ENCODE measurements at places on chromosomes 3 and 15.

DNA sequence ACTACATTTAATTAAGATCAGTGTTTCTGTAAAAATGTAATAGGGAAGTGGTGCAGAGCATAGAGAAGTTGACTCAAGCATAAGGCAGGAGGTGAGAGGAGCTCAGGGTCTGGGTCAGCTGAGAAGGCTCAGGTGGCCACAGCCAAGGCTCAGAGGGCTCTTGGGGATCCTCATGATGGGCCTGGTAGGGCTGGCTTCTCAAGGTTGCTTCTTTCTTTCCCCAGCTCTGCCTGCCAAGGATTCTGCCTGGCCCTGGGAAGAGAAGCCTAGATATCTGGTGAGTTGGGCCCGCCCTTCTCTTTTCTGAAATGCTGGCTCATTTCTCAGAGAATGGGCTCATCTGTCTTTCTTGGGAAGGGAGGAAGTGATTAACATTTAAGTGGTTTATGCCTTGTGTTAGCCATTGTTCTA, 6.5 kb downstream of the ZNF589 start:
- no peak for DNase-seq

- no peak for DNase-seq
These were observed 3.1 kb downstream of the CCDC33 start for GRCh38 chr15:74239051-74239705.

GRCh38 chr3:29249829-29250345, 31.0 kb upstream of the RBMS3 start:
- DNase-seq: no peak

GRCh38 chr3:179289295-179289694, 33.5 kb upstream of the ZNF639 start:
- DNase-seq: no peak

DNA sequence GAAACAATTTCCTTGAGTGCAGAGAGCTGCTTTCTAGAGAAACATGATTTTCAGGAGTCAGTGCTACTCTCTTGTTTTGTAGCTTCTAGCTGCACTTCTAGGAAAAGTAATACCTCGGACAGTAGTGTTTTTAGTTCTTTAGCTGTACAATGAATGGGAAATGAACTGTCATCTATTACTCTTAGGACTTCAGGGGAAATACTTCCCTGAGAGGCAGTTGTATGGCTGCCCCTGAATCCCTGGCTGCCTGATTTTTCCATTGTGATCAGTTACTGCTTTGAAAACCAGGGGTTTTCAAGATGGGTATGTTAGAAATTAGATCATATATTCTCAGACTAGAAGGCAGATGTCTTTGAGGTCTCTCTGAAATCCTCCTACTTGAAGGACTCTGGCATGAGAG, 200.3 kb upstream of the SEMA6D start:
- no peak for DNase-seq

DNA sequence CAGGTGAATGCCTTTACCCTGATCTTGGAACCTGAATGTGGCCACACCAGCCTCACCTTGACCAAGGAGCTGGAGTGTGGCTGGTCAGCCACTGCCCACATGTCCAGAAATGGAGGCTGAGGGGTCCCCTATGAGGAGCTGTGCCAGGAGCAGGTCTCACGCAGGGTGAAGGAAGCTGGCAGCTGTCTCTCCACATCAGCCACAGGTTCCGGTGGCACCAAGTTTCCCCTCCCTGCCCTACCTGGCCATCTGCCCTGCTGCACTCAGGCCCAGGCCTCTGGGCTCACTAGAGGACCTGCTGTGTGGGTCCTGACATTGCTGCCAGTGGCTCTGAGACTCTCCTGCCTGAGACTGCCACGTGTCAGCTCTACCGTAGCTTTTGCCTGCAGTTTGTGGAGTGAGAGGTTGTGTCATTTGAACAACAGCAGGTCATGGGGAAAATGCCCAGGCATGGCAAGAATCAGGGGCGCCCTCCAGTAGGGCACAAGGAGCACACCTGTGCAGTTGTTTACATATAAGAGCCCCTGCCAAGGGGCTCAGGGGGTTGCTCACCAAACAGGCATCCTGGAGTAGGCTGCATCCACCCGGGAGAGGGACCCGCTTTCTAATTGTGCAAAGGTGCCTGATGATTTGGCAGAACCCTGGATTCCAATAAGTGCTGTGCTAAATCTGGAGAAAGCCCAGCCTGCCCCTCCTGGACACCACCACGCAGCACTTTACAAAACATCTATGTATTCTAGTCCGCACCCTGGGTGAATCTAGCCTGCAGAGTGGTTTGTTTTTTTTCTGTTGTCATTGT, 258.5 kb upstream of the TLE3 start:
- DNase-seq: no peak

DNA sequence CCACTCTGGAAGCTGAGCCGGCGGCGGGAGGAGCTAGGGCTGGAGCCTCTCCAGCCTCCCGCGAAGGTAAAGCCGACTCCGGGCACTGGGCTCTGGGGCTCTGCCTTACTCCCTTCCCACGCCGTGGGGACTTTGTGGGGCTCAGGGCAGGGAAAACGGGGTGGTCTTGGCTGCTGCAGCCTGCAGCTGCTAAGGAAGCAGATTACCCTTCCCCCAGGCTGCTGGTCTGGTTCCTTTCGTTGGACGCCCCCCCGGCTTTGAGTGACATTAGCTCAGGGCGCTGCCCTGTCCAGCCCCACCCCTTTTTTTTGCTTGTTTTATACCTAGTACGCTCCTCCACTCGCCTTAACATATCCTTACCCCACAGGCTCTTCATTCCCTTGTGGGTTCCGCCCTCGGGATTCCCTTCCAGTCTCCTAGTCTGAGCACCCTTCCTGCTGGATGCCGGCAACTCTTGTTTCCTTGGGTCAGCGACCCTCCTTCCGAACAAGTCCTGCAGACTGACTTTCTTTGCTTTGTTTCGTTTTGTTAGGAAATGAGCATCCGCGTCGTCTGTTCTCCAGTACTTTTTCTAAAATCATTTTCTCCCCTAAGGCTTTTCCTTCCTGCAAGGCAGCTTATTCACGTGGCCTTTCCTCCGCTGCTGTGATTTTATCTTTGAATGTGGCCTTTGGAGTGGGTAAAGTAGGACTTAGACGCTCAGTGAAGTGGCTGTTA, 551 bp downstream of the DNAJC13 start:
- no peak for DNase-seq

DNA sequence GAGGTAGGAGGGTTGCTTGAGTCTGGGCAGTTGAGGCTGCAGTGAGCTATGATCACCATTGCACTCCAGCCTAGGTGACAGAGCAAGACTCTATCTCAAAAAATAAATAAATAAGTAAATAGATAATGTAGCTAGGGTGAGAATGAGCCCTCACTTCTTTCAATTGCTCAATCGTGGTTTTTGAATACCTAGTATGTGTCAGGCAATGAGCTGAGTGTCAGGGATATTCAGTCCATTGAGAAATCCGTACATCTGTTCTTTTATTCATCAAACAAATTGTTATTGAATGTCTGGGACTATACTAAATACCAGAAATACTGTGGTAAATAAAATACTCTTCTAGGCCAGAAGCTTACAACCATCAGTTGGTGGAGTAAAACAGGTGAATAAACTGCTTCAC, 6.2 kb upstream of the ZNF148 start:
- DNase-seq: no peak

GRCh38 chr3:37135561-37135960, 38.8 kb downstream of the LRRFIP2 start:
- no peak for DNase-seq

DNA sequence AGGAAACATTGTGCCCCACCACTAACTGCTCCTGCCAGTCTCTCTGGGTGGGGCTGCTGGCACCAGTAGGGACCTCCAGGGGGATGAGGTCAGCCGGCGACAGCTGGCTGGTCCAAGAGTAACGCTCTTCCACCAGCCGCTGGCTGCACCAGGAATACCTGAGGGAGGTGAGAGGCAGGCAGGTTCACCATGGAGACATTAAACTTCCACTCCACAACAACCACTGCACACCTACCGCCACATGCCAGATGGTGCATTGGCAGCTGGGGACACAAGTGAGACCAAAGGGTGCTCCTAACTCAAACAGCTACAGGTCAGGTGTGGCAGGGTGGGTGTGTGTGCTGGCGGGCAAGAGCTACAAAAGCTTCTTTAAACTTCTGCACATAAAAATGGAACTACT, 4.5 kb downstream of the POLG start:
- DNase-seq: no peak

GRCh38 chr15:71508081-71508682, 302.2 kb upstream of the NR2E3 start:
- no peak for DNase-seq

DNA sequence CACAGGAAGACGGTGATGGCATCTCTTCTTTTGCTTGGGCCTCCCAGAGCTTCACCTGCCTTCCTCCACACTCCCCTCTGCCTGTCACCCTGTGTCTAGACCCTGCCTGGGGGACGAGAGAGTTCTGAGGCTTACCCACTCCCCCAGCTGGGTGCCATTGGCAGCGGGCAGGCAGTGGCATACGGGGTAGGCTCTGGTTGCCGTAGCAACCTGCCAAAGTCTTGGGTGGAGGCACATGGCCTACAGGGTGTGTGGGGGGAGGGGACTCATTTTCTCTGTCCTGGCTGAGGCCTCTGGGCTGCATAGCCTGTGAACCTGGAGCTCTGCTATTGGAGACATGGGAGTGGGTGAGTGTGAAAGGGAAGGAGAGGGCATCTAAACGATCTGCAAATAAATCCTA, 4.4 kb downstream of the INSYN1 start:
- DNase-seq: no peak

DNA sequence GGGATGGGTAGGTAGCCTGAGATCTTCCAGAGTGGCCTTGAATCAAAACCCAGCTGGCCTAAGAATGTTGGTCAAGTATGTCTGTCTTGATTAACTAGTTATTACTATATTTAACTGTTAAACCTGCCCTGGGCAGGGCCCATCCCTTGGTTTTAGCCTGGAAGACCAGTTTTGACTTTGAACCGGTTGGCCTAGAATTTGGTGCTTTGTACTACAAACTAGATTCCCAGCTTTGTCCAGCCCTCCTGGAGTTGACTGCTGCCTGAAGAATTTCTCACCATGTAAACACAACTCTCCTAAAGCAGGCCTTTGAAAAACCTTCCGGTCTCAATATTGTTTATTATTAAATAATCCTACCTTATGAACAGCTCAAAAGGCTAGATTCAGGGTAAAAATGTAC, 16.0 kb downstream of the C15orf62 start:
- DNase-seq: no peak

- no peak for DNase-seq
These were observed 467.0 kb upstream of the RASGRP1 start for GRCh38 chr15:39031596-39031995.

DNA sequence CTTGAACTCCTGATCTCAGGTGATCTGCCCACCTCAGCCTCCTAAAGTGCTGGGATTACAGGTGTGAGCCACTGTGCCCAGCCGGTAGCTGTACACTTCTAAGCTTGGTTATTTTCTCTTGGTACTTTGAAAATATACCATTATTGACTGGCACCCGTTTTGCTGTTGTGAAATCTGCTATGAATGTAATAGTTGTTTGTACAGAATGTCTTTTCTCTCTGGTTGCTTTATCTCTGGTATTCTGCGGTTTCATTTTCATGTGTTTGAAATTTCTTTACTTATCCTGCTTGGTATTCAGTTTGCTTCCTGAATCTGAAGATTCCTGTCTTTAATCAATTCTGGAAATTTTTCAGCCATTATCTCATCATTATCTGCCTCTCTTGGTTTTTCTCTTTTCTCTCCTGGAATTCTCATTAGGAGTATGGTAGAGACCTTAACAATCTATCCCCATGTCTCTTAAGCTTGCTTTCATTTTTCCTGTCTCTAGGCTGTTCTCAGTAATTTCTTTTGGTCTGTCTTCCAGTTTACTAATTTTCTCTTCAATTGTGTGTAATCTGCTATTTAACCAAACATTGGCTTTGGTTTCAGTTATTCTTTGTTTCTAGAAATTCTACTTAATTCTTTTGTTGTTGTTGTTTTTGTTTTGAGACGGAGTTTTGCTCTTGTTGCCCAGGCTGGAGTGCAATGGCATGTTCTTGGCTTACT, 2.8 kb upstream of the PAK2 start:
- no peak for DNase-seq

GRCh38 chr15:69116391-69116790, 44.0 kb upstream of the GLCE start:
- DNase-seq: no peak

DNA sequence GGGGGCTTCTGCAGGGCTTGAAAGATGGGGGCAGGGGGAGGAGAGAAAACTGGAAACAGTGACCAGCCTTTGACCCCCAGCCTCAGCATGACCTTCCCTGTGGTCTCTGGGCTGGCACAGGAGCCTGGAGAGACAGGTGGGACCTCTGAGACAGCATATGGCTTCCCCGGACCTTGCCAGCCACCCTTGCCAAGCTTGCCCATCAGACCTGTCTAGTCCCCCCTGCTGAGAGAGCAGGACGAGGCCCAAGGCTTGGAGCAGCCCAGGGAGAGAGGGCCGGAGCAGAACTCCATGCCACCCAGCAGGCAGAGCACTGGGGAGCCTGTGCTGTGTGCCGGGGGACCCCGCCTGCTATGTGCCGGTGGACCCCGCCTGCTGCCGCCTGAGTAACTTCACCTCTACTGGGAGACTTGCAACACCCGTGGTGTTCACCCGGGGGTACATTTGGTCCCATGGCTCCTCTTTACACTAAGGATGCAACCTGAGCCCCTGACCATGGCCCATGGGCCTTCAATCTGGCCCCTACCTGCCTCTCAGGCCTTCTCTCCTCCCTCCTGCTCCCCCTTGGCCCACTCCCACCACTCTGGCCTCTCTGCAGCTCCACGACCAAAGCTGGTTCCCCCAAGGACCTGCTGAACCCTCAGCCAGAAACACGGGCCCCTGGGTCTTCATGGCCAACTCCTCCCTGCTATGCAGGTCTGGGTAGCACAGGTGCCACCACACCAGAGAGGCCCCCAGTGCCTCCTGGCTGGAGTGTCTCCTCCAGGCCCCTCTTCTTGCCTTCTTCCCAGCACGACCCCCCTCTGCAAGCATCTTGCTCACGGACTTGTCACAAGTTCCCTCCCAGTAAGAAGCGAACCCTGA, 21.1 kb upstream of the SLC41A3 start:
- no peak for DNase-seq

GRCh38 chr3:181442066-181442465, 269.7 kb upstream of the SOX2 start:
- DNase-seq: no peak

DNA sequence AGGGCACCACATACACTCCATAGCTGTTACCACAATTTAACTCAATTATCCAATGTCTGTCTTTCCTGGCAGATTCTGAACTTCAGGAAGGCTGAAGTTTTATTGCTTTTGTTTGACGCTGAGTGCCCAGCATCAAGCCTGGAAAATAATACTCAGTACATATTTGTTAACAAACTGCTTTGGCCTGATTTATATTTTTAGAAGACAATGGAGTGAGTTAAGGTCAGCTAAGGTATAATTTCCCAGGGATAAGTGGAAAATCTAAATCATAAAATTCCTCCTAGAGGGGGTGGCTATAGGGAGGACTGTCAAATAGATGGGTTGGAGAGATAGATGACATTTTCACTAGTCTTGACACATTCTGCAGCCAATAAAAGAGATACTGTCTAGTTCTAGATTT, 659.4 kb upstream of the ADAMTS9 start:
- DNase-seq: no peak

GRCh38 chr3:78143000-78143399, 1103.1 kb downstream of the ROBO2 start:
- no peak for DNase-seq

Measured in CD4-positive, alpha-beta T cell treated with Interferon gamma for 1 hour (primary cell).